NCI-H1436 treated with DMSO at 0.1 percent for 48 hours (cell line): ENCODE measurements at places on chromosomes 2 and 18.

DNA sequence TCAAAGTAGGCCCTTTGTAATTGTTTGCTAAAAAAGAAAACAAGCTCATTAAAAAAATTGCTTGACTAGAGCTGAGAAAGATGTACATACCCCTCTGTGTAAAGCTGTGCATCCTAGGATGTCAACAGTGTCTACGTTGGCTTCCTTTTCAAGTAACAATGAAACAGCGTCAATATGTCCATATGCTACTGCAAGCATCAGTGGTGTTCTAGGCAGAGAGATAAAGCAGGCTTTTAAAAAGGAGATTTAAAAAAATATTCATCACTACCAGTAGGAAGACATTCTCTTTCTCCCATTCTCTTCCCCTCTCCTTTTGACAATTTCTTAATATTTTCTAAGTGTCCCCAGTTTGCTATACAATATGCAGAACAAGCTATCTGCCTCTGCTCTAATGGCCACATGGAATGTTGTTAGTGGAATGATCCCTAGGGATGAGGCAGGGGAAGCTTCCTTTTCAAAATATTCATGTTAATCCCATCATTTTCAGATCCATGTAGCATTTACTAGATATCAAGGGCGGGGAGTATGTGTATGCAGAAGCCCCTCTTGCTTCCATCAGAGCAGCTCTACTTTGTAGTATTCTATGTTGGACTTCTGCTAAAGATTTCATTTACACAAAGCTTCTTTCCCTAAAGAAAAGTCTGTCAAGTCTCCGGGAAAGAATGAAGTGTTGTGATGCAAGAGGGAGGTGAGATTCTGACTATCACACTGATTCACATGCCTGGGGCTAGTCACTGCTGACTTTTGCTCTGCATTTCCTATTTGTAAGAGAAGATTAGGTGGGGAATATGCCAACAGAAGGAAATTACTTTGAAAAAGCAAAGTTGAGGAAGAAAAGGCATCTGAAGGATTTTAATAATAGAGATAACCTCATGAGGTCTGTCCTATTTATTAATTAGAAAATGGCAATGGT is 81.5 kb upstream of the PGAP1 start:
- DNase-seq = no peak

DNA sequence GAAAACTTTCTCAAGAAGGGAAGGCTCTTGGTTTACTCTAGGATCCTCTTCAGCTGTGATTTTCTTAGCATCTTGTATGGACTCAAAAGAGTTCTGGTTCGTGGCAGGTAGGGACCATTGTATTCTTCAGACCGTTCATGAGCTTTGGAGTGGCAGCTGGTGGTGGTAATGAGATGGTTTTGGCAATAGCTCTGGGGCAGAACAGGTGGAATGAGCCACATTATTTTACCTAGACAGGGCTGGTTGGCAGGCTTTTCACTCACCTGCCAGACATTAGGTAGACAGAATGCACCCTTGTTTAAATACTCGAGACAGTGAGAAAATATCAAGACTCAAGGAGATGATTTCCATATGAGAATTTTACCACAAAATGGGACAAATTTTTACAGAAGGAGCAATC is 26.2 kb upstream of the MGAT5 start:
- DNase-seq = no peak

GRCh38 chr2:220445429-220446105 is 818.1 kb downstream of the SLC4A3 start:
- DNase-seq = no peak

DNA sequence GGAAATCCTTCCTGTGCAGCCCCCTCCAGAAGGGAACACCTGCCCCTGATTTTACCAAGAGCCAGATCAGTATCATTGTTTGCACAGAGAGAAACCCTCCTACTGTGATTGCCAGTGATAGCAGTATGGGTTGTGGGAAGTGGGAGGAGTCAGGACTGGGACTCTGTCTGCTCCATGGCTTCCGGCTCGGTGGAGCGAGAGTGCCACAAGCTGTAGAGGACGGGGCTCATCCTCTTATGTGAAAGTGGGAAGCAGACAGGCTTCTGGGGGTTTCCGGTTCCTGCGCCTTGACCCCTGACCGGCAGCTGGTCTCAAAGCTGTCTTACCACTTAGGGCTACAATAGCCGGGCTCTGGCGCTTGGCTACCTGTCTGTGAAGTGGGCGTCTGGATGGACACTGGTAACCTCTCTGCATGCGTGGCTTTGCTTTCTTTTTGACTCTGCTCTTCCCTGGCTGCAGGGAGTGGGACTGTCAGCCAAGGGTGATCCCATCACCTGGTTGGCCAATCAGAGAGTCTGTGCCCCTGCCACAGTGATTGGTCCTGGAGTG is 79.7 kb downstream of the BCL2L11 start:
- no peak for DNase-seq

GRCh38 chr2:119941981-119942513 is 70.8 kb upstream of the EPB41L5 start:
- no peak for DNase-seq

DNA sequence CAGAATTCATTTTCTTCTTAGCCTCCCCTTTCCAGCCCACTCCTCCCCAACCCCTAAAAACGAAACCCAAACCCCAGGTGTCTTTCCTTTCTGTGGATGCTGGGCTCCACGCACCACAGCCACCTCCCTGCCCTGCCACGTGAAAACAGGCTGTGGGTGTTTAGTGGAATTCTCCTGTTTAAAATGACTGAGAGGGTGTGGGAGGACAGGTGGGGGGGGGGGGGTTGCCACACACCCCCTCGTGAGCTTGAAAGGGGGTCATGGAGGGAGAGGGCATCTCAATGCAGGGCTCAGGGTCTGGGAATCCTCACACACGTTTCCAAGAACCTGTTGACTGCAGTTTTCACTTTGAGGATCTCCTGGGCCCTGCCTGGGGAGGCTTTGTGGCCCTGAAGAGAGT is 110.3 kb downstream of the FAM210A start:
- DNase-seq = no peak

GRCh38 chr2:180523621-180524340 is 456.6 kb upstream of the UBE2E3 start:
- no peak for DNase-seq

DNA sequence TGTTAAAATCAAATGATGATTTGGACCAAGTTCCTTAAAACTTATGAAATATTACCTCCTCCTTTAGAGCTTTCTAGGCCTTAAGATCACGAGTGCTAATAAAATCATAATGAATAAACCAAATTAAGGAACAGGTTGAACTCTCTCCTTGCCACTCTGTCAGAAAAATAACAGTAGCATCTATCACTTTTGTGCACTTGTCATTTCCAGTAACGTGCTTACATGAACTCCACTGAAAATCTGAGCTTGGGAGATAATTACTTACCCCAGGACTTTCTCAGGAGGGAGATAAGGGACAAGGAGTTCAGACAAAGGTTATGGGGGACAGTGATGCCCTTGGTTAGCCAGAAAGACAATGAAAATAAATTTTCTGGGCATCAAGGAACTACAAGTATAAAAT is 36.0 kb downstream of the EPB41L3 start:
- no peak for DNase-seq

DNA sequence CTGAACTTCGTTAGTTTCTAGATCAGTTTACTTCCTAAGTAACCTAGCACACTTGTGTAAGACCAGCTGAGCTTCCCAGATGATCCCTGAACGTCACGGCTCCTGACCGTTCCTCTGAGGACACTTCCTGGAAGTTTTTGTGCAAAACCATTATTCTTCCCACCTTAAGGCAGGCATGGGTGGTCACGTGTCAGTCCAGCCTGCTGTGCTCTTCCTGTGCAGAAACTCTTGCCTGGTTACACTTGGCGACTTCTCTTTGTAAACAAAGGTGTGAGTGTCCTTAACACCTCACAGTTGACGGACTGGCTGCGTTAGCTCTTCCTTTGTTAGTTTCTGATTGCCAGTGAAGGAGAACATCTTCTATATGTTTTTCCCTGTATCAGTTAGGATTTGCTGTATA is 118.3 kb downstream of the SH3RF3 start:
- DNase-seq = no peak

DNA sequence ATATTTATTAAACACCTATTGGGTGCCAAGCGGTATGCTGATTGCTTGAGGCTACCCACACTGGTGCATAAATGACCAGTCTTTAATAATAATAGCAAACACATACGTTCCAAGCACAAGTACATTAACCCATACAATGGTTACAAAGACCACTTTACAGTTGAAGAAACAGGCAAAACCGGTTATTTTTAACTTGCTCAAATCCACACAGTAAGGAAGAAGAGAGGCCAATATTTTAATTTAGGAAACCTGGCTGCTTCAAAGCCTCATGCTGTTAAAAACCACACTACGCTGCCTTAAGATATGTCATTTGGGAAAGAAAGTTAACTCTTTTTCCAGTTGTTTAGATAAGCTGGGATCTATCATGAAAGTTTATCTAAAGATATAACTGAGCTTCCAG is 2.4 kb upstream of the IMPA2 start:
- DNase-seq = no peak

DNA sequence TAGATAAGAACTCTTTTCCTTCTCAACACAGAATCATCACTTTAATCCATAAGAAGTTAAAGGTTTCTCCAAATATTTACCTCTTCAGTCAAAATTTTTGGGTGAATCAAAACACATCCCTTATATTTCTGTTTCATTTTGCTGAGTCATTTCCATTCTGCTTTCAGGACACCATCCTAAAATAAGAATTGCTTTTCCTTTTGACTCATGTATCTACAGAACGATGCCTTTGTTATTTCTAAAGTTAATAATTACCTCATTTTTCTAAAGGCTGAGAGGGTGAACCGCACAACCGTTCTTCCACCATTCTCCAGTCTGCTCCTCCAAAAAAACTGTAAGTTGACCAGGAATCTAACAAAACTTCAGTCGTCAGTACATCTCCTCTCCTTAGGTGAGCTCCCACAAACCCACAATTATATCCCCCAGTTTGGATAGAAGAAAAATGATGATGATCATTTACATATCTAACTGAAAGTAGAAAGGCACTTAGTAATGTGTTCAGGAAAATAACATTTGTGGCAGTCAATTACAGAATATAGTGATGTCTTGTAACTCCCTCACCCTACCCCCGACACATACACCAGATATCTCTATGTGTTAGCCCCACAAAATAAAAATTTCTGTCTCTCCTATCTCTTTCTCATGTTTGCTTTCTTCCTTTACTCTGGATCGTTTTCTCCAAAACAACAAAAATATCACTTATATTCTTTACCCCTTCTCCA is 162.5 kb downstream of the RAD51AP2 start:
- no peak for DNase-seq

- DNase-seq = no peak
Measured at GRCh38 chr2:110105183-110105582, 10.4 kb downstream of the MALL start.

DNA sequence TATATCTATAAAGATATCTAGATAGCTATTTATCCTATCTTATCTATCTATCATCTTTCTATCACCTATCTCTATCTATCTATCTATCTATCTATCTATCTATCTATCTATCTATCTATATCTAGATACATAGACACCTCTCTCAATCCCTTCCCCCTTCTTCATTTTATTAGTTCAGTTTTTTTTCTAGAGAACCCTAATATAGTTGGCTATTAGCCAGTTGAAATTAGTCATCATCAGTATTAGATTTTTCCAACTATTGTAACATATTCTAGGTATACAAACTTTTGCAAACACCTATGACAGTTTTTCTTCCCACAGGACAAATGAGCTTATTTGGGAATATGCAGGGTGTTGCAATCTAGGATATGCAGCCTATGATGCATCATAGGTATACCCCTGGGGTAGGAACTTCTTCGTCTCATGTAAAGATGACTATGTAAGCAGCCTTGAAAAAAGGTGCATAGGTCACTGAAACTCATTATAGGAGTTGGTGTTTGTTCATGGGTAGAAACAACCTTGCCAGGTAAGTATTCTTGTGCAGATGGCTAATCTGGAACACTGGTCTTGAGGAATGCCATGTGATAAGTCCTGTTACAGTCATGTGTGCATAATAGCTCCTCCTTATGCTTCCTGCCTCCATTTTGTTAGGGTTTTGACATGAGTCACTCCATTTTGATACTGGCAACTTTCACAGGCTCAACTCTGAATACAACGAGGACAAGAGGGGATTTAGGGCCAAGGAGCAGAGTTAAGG is 160.7 kb upstream of the ZSWIM2 start:
- DNase-seq = no peak

DNA sequence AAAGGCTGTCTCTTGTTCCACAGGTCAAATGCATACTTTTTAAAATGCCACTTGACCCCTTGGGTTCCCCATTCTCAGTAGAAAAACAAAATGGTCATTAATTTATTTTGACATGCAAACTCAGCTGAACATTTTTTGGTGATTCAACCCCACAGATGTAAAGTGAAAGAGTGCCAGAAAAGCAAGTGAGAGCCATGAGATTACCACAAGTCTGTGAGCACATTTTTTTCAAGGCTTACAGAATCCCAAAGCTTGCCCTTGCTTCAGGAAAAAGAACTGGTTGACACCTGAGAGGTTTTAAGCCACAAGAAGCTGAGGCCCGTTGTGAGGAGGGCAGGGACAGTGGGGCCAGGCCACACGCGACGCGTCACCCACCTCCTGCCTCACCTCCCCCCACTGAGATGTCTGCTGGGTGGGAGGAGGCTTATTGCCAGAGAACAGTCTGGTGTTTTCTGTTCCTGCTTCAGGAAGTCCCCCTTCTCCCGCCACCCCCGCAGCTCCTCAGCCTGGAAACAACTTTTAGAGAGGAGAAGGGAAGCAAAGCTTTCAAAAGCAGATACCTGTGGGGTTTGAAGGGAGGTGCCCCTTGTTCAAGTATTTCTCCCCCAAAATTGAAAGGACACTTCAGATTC is 70.4 kb upstream of the CYP1B1 start:
- DNase-seq = no peak

- no peak for DNase-seq
Measured at GRCh38 chr18:46686186-46686585, 29.2 kb upstream of the LOXHD1 start.

GRCh38 chr18:79608069-79608468 is 71.5 kb upstream of the CTDP1 start:
- no peak for DNase-seq

GRCh38 chr2:54503192-54503591 is 47.1 kb downstream of the SPTBN1 start:
- no peak for DNase-seq

DNA sequence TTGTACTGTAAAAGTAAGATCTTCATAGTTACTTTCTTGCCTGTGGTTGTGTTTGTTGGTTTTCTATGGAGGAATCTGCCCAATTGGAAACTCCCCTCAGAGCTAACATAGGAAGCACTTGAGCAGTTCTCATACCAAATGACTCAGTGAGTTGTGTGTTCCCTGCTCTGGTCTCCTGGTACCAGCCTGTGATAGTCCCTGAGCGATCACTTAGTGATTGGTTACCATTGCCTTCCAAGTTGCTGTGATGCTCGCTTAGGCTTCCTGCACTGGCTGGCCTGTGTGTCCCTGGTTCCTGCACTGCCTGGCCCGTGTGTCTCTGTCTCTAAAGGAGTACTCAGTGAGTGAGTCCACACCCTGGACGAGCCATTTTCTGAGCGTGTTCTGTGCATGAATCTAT is 133.0 kb downstream of the MAP4K4 start:
- no peak for DNase-seq

GRCh38 chr18:69978732-69979715 is 31.4 kb upstream of the CD226 start:
- DNase-seq = no peak

- DNase-seq = no peak
Measured at GRCh38 chr2:151357359-151357758, at the start of gene TNFAIP6. Gene TNFAIP6, plus strand, starts transcription at chr2:151357592. Its CDS starts 75 bp downstream, at chr2:151357667.
